Skin of body (tissue), 3 donors: ENCODE measurements at places on chromosomes 7 and 10. TPM values are rescaled to one million over a fixed set of nuclear protein-coding genes. Genes with fewer than 3 reads are reported as not detected.

Gene URGCP
- 18.3 TPM for total RNA-seq

Gene HKDC1
- 0.10 TPM for total RNA-seq

Gene TUBB8
- total RNA-seq = not detected

DNA sequence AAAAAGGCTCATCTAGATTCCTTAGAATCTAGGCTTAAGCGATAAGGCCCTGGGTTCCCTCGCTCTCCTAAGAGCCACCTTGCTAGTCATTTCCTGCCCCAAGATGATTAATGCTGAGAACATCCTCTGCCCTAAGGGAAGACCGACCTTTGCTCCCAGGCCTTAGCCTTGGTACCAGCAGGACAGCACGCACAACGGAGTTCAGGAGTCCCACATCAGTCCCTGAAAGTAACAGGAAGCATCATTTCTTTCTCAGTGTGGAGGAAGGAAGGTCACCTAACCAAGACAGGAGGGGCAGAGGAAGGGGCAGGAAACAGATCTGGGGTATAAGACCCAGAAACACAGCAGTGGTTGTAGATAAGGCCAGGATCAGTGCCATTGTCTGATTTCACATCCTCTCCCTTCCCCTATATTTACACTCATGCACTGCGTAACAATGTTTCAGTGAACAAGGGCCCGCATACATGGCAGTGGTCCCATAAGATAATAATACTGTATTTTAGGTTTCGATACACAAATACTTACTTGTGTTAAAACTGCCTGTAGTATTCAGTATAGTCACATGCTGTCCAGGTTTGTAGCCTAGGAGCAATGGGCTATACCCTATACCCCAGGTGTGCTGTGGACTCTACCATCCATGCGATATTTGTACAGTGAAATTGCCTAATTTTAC, 8.1 kb upstream of the FAM107B start:
- DNase-seq = no peak

DNA sequence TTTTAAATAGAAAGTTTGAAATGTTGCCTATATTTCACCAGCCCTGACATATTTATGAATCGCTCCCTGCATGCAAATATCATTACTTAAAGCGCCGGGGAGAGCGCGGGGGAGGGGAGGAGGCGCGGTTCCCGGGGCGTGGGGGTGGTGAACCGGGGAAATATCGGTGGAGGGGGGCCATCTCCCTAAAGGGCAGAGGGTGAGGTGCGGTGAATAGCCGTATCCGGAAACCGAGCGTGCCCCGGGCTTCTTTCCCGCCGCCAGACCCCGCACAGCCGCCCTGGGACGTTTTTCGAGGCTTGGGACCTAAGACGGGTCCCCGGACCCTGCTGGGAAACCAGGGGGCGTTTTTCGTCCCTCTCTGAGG, 6.9 kb upstream of the ZNF503 start:
- peak; percentile 66 for DNase-seq

- DNase-seq = no peak
Measured at GRCh38 chr10:86687750-86688149, 19.4 kb downstream of the LDB3 start.

- DNase-seq = peak; percentile 9
Measured at GRCh38 chr7:65912237-65912636, 39.4 kb downstream of the VKORC1L1 start.
